Psoas muscle (tissue), 8 donors: ENCODE measurements at places on chromosomes 12 and 14. TPM values are rescaled to one million over a fixed set of nuclear protein-coding genes. Genes with fewer than 3 reads are reported as not detected.

The NKX2-1 gene
- not detected for total RNA-seq

DNA sequence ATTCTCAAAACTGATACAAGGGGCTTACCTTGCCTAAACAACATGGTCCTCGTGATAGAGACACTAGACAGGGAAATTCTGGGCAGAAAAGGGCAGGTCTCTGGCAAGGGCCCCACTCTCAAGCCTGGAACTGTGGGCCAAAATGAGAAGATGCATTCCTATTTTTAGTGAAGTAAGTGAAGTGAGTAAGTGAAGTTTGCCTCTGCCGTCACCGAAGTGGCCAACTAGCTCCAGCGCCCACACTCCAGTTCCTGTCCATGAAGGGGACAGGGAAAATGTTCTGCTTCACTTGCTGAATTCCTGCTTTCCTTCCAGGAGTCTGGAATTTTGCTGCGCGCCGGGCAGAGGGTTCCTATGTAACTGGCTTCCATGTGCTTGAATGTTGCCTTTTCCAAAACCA, 1035.6 kb upstream of the TMEM132C start:
- DNase-seq: no peak

DNA sequence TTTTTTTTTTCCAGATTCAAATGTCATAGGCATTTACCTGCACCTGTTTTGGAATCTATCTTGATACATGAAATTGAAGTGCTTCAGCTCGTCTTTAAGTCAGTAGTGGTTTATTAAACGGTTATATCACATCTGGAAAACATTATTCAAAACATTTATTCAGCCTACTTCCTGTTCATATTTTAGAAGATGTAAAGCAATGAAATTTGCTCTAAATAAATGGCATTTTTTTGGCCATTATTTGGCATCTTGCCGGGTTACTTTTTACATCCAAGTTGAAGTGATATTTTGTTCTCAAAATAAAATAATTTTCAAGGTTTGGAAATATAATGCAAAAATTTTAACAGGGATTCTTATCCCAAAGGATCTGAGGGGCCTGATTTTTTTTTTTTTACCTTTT, 103.1 kb downstream of the EML1 start:
- DNase-seq: no peak

- DNase-seq: no peak
Observed at GRCh38 chr12:9701380-9702154, 31.3 kb downstream of the CLECL1 start.

GRCh38 chr12:93918262-93918661, 230.1 kb upstream of the PLXNC1 start:
- no peak for DNase-seq

DNA sequence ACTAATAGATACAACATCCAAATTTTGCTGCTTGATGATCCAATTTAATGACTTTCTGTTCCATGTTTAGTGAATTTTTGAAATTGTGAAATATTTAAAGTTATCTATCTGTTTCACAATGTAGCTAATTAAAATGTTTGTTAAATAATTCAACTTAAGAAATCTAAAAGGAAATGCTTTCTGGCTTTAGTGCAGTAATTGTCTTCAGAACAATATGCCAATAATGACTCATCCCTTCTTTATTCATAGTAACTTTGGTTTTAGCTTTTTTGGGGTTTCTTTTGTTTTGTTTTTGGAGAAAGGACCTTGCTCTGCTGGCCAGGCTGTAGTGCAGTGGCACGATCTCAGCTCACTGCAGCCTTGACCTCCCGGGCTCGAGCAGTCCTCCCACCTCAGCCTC, 479.2 kb upstream of the RGS6 start:
- DNase-seq: no peak
